ENCODE measurements at places on chromosomes 4 and X.

GRCh38 chrX:16671005-16671404 is 21.0 kb downstream of the S100G start:
- no peak for DNase-seq

GRCh38 chr4:37599092-37599790 is 86.9 kb downstream of the RELL1 start:
- DNase-seq, result no peak

DNA sequence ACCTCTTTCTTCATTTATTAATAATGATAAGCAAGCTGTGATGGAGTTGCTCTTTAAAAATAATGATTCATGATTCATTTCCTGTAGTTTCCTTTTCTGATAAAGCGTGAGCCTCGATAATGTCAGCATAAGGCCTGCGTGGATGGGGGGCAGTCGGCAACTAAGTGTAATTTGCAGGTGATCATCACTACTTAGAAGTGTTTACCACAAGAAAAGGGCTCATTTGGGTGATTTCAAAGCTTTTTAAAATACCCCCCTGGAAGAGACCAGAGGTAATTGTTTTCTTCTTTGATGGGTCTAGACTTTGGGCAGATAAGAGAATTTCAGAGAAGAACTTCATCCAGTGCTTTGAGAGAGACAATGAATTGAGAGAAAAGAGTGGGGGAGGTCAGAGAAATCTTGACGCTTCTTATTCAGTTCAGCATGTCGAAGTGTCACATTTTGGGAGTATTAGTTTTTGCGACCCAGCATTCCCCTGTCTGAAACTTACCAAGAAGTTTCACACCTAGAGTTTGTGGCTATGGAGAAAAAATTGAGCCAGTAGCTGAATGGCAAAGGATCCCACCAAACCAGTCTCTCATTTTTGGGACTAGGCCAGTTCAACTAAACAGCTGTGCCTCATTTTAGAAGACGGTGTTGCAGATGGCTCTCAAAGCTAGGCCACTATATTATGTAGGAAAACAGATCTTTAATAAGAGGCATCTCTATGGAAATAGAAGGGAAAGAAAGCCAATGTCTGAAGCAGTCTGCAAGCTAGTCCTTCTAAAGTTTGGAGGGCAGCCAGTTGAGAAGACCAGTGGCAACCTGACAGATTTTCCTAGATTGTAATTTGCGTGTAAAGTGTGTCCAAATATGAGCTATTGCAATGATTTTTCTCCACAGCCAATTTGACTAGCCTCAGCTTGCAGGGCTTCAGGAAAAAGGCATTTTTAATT is 171.0 kb upstream of the PPP1R2C start:
- no peak for DNase-seq

DNA sequence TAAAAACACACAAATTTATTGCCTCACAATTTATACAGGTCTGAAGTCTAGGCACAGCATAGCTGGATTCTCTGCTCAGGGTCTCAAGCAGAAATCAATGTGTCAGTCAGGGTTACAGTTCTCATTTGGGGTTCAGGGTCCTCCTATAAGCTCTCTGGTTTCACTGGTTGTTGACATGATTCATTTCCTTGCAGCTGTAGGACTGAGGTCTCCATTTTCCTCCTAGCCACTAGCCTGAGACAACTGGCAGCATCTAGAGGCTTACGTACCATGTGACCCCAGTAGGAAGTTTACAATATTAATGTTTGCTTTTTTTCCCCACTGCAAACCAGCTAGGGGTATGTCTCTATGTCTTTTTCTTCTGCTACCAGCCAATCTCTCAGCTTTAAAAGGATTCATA is 102.5 kb downstream of the CPEB2 start:
- DNase-seq, result no peak

DNA sequence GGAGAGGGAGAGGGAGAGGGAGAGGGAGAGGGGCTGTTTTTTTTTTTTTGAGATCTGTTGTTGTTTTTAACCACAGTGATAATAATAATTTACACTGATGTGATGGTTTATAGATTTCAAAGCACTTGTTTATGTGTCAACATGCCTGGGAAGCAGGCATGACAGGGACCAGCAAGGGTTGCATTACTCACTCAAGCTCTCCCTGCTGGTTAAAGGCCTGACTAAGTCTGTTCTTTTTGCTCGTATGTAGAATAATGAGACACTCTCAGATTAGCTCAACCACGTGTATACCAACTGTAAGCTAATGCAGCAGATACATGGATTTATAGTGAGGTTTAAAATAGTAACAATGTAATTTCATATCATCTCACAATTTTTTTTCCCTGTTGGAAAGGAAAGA is 134.6 kb upstream of the BOD1L1 start:
- no peak for DNase-seq

- DNase-seq, result no peak
Observed at GRCh38 chr4:107363125-107363524, 327.0 kb upstream of the DKK2 start.

DNA sequence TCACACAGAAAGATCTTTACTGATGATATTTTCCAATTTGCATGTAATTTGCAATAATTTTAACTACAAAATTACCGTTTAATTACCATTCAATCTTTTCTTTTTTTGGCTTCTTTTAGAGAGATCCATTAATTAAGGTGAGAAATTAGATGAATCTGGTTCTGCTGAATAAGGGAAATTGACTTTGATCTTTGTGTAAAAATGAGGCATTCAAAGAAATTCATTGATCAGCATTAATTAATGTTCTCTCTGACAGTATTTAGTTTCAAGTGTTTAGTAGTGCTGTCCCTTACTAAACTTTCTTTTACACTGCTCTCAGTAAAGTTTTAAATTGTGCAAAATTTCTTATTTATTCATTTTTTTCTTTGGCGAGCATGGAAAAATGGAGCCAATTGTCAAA is 97.2 kb upstream of the KCTD8 start:
- DNase-seq, result no peak

- DNase-seq, result no peak
Observed at GRCh38 chrX:119954374-119954773, 10.8 kb upstream of the NKAP start.

DNA sequence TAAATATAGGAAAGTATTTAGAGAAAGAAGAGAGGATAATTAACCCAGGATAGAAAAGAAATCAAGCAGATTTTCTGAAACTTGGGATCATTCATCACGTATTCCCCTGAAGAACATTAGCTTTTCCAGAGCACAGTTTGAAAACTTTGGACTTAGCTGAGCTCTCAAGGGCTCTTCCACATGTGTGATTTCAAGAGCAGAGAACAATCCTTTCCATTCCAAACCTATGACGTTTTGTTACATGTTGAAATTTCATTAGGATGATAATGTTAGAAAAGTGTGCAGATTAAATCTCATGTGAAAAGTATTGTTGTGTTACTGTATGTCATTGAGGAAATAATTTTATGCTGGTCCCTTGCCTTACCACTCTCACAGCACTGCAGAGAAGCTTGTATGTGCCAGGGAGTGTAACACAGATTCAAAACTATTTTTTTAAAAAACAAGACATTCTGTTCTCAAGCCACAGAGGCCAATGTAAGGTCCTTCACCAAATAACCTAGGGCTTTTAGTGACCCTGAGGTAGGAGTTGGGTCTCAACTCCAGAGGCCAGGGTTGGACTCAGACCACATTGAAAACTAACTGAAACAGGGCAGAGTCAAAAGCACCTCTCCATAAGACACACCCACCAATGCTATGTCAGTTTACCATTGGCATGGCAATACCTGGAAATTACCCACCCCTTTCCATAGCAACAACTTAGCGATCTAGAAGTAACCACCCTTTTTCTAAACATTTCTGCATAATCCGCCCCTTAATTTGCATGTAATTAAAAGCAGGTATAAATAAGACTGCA is 141.3 kb downstream of the ANXA5 start:
- DNase-seq, result no peak

- DNase-seq, result no peak
Observed at GRCh38 chrX:74814681-74815080, 110.6 kb downstream of the NEXMIF start.

- no peak for DNase-seq
Observed at GRCh38 chr4:181684310-181684709, 558.9 kb upstream of the TENM3 start.

- DNase-seq, result no peak
Observed at GRCh38 chr4:55547918-55548317, 1.2 kb upstream of the CLOCK start.

DNA sequence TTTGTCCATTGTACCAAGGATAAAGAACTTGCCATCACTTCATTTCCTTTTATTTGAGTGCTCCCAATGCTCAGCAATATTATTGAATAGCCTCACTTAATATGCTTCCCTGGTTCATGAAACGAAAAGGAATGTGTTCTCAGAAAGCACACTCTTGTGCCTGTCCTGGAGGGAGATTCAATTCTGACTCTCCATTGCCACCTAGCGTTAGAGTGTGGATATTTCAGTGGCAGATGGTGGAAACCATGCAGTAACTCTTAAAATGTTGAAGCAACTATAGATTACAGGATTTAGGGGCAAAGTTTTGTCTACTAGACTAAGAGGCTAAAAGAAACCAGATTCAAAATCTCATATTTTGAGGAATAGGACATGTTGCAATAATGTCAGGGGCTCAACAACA is 36.0 kb downstream of the GAB3 start:
- DNase-seq, result peak; percentile 10

DNA sequence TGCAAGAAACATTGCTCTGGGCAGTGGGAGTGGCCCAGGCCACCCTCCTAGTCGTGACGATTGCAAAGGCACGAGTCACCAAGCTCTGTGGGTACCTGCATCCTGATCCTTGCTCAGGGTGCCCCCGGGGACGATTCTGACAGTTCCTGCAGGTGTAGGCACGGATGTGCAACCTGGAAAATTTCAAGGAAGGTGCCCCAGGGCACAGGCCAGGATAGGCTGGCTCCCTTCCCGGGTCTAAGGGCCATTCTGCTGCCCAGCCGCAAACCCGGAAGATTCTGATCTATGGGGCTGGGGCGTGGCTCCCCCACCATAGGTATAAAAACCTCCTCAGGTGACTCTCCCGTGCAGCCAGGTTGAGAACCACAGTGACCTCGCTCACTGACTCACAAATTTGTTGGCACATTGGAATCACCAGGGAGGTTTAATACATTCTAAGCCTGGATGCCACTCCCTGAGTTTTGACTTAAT is 228.5 kb downstream of the PTTG2 start:
- DNase-seq, result no peak

DNA sequence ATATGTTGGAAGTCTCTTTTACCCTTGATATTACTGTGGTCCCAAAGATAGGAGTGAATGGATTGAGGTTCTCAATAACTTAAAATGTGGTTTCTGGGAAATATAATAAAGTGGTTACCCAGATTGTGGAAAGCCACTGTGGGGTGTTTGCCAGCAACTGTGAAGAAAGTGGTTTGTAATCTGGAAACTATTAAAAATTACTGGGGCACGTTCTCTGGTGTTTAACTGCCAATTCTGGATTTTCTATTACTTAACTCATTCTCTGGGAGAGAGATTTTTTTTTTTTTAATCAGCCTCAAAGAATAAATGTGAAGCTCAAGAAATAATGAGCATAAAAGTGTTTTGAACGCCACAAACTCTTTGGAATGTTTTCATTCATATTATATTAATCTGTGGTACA is 4.9 kb upstream of the CXCL6 start:
- DNase-seq, result no peak

DNA sequence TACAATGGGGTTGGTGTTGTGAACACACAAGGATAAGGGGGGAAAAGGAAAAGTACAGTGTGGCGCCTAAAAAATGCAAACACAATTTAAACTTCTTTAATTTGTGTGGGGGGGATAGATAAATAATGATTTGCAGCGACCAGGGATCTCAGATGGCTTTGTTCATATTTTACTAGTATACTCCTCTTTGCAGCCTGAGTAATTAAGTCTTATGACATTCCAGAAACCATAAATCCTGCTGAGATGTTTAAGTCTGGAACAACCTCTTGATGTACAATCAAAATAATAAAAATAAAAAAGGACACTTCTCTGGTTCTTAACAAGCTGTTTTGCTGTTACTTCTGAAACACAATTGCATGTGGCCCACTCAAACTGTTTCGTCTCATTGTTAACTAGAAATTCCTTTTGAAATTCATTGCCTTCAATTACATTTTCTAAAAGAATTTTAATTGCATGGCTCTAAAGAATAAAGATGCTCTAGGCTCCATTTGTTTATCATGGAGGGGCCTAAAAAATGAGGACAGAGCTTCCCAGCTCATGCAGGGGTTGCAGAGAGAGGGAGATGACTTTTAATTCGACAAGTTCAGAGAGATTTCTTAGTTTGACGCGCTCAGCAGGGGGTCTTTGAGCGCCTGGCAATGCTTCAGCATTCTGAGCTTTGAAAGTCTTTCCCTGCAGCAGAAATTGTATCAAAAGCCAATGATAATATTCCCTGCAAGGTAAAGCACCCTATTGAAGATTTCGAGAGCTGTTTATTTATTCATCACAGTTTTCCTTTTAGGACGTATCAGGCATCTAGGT is 892.4 kb upstream of the TENM3 start:
- DNase-seq, result no peak

All from NCI-H2107 (cell line).